ENCODE measurements at places on chromosomes 3 and 15.

GRCh38 chr3:192449036-192449435, 278.3 kb downstream of the FGF12 start:
- no peak for DNase-seq

DNA sequence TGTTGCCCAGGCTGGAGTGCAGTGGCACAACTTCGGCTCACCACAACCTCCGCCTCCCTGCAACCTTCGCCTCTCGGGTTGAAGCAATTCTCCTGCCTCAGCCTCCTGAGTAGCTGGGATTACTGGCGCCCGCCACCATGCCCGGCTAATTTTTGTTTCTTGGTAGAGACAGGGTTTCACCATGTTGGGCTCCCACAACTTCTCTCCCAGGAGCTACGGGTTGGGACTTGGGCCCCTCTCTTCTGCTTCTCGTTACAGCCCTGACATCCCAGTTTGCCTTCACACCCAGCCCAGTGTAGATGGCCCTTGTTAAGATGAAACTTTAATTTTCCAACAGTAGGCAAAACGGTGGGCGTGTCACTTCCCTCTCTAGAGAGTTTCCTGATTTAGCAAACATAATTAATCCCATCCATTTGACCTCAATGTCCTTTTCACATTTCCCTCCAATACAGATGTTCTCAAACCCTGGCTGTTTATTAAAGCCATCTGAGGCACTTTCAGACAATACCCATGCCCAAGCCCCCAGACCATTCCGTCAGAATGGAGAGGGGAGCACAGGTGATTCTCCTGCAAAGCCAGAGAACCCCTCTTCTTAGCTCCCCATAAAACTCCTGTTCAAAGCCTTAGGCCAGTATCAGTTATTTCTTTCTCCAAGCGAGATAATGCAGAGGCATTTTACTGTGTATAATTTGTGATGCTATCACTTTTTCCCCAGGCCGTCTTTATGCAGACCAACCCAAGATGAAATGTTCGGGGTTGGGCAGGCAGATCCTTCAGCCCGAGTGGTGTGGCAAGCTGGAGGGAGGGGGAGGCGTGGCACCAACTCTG, 245.7 kb downstream of the XXYLT1 start:
- no peak for DNase-seq

DNA sequence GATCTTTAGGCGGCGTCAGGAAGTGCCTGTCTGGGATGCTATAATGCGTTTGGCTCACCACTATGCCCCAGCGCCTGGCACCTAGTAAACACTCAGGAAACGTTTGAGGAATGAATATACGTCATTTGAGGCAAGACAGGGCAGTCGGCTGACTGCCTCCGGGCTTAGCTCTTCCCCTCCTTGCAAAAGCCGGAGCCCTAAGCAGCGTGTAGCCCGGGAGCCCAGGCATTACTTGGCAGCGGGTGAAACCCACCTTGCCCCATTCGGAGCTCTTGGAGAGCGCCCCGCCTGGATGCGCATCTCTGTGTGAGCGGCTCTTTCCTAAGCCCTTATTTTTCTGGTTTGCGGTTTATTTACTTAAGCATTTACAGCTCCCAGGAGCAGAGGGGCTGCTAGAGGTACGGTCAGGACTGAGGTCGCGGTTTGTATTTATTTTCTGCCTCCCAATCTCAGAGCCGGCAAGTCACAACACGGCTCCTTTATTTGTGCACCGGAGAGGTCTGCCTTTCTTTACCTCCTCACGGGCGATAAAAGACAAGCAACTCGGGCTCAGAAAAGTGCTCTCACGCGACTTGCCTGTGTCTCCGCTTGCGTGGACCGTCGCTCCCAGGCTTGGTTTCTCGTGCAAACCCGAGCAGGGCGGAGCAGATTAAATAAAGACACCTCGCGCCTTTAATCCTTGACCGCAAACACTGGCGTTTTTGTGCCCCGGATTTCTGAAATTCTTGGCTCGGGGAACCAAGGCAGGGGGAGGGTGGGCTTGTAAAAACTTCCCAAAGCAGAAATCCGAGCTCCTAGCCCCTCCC, 737 bp upstream of the ITPR1 start:
- peak; percentile 52 for DNase-seq

DNA sequence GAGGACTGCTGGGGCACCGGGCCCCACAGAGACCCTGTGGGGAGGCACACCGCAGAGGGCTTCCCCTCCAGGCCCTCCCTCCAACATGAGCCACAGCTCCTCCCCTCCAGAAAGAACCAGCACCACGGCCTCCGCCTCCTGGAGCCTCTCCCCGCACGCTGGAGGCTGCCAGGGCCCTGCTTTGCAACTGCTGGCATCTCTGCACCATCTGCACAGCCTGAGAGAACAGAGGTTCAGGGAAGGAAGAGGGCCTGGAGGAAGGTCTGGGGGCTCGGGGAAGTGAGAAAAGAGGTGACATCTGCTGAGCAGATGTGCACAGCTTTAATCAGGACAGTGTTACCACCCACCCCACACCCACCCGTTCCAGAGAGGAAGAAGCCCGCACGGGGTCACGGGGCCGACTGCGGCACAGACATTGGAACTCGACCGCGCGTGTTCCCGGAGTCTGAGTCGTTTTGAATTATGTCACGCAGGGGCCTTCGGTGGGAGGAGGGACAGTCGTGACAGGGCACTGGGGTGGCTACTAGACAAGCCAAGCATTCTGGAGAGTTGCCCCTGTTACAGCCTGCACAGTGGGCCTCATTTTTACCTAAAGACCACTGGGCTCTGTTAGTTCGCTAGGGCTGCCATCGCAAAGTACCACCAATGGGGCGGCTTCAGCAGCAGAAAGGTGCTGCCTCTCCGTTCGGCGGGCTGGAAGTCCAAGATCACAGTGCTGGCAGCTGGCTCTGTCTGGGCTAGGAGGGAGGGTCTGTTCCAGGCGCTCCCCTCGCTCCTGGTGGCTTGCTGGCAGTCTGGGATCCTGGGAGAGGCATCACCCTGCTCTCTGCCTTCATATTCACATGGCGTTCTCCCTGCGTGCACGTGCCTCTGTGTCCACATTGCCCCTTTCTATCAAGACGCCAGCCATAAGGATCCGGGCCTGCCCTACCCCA, 194.8 kb downstream of the XXYLT1 start:
- peak; percentile 59 for DNase-seq

- DNase-seq: no peak
These were observed 584.8 kb downstream of the DIPK2A start for GRCh38 chr3:144556392-144556791.

- no peak for DNase-seq
These were observed 43.8 kb upstream of the SLC6A6 start for GRCh38 chr3:14358426-14359211.

- DNase-seq: no peak
These were observed 58.6 kb downstream of the PRICKLE2 start for GRCh38 chr3:64166584-64167162.

GRCh38 chr15:27902680-27903385, 196.3 kb downstream of the OCA2 start:
- DNase-seq: no peak

GRCh38 chr15:29039466-29040369, 153.9 kb downstream of the APBA2 start:
- DNase-seq: no peak

- no peak for DNase-seq
These were observed 31.9 kb downstream of the SEC61A1 start for GRCh38 chr3:128083980-128084674.

DNA sequence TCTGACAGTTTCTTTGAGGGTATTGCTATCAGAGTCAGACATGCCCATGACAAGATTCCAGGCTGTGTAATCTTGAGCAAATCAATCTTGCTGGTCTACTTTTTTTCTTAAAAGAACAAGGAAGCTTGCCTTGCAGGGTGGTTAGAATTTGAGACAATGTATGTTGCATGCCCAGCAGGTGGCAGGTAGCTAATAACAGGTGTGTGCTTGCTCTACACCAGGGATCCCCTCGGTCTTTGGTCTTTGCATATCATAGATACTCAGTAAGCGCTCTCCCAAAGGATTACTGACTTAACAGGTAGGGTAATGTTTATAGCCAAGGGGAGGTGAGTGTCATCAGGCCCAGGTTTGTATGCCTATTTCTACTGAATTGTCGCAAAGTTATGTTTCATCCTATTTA, 37.3 kb downstream of the CACNA1D start:
- no peak for DNase-seq

GRCh38 chr3:70006089-70006488, 6.6 kb downstream of the SAMMSON start:
- no peak for DNase-seq

DNA sequence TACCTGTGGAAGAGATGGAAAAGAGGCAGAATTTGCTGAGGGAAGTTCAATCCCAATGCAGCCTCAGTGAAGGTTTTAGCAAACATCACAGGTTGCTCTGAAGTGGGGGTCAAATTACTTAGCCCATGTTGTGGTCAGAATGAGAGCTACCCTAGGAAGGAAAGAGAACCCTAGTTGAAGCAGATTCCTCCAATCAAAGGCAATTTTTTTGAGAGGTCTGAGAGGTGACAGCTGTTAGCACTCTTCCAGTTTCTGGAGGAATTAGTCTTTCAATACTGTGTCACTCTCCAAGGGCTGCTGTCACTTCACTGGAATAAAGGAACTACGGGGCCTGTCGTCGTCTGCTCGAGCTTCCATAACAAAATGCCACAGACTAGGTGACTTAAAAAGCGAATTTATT, 584.2 kb upstream of the DPPA4 start:
- DNase-seq: no peak
